ENCODE measurements at places on chromosomes 2 and 18.

DNA sequence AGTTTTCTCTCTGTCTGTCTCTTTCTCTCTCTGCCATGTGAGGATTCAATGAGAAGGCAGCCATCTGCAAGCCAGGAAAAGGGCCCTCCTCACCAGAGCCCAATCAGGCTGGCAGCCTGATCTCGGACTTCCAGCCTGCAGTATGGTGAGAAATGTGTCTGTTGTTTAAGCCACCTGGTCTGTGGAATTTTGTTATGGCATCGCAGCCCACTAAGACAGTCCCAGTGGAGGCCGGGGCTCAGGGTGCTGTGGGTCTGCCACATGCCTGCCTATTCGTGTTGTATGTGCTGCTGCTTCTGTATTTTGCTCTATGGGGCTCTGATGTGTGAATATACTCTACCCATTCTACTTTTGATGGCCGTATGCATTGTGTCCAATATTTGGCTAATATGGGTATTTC is 139.0 kb upstream of the HS6ST1 start:
- DNase-seq, result no peak

- DNase-seq, result no peak
Observed at GRCh38 chr2:169727065-169727464, 6.6 kb upstream of the KLHL23 start.

DNA sequence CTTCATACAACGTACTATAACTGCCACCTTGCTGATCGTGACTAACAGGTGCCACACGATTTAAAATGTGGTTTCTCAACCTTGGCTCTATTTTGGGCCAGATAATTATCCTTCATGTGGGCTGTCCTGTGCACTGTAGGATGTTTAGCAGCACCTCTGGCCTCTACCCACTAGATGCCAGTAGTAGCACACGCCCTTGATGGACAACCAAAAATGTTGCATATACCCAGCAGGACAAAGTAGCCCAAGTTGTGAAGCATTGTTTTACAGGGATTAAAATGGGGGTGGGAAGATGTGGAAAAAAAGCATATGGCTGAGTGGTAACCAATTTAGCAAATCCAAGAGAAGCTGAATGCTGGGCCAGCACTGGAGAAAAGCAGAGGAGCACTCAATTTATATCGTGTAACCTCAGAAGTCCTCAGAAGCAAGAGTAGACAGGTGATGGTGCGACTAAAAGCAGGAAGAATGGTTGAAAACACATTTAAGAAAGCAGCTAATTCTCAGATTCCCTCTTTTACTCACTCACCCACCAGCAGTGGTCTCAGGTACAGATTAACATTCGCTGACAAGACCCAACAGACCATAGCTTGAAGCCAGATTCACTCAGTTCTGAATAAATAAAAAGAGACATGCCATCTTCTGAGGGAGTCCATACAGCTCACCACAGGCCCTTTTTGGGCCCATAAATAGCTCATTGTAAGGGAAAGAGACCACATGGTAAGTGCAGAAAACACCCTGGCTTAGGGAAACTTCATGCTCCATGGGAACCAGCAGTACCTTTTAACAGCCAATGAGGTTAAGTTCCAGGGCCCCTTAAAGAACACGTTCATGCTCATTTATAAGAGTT is 50.6 kb downstream of the RAPH1 start:
- peak; percentile 63 for DNase-seq

- DNase-seq, result peak; percentile 58
Observed at GRCh38 chr2:223837287-223838061, at the start of gene AP1S3. Gene AP1S3 (minus strand): TSS chr2:223837582. CDS start chr2:223837450, 132 bp downstream.

- no peak for DNase-seq
Observed at GRCh38 chr2:14540015-14540414, 92.5 kb upstream of the LRATD1 start.
